Peyer's patch (tissue), 4 donors: ENCODE measurements at places on chromosomes 4 and X. TPM values are rescaled to one million over a fixed set of nuclear protein-coding genes. Genes with fewer than 3 reads are reported as not detected.

DNA sequence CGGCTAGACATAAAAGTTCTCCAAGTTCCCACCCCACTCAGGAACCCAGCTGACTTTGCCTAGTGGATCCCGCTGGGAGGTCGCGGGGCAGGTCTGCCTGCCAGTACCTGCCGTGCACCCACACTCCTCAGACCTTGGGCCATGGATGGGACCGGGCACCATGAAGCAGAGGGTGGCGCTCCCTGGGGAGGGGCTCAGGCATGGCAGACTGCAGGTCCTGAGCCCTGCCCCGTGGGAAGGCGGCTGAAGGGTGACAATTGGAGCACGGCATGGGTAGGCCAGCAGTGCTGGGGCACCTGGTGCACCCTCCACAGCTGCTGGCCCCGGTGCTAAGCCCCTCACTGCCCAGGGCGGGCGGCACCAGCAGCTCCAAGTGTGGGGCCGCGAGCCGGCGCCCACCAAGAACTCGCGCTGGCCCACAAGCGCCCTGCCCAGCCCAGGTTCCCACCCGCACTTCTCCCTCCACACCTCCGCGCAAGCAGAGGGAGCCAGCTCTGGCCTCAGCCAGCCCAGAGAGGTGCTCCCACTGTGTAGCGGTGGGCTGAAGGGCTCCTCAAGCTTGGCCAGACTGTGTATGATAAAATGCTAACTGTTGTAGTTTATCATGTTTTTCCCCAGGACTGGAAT is 63.1 kb downstream of the UGT2A2 start:
- no peak for DNase-seq

DNA sequence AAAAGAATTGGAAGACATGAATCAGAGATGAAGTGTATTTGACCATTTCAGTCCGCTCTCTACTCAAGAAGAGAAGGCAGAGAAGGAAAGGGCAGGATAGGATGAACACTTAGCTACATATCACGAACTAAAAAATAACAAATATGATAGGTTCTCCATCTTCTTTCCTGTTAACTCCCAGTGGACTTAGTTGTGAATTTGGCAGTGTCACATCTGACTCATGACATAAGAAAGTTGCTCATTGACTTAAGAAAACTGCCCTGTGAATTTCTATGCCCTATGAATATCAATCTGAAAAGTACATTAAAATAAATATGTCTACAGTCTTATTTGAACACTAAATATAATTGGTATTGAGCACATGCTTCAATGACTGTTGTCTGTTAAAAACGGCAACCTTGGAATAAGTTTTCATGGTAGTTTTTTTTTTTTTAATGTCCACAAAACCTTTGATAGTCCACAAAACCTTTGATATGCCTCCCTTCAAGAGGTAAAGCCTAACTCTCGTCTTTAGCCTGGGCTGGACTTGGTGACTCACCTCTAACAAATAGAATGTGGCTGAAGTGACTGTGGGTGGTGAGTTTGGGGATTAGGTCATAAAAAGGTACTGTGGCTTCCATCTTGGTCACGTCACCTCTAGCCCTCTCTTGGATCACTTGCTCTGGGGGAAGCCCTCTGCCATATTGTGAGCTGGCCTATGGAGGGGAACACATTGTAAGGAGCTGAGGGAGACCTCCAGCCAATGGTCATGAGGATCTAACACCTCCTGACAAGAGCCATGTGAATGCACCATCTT is 184.7 kb upstream of the S100G start:
- DNase-seq = no peak

- DNase-seq = no peak
Observed at GRCh38 chr4:14167876-14168510, 540.5 kb upstream of the BOD1L1 start.

DNA sequence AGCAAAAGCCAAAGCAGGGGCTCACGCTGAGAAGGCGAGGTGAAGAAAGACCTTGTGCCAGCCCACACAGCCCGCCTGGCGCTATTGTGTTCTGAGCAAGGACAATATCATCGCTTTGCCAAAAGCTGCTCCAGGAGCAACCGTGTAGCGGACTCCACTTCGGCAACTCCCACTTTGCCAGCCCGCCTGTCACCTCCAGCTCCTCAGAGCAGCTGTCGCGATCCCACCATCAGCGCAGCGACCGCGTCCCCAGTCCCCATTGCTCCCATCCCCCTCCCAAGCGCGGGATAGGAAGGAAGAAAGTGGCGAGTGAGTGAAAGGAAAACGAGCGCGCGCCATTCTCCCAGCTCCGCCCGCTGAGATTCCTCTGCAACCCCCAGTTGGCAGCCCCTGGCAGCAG is 759 bp downstream of the ZC4H2 start:
- DNase-seq = peak; percentile 55

DNA sequence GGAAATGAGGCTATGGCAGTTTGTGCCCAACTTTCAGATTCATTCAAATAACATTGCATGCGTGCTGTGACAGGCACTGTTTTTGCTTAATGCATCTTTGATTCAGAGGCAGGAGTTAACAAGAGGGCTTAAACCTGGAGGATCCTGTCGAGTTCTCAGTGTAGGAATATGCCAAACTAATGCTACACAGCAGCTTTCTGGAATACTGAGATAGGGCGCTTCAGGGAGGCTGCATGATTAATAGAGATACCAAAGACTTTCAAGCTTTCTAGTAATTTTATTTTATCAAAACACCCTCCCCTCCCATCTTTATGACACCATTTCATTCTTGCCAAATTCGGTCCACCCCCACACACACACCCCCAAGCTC is 636 bp upstream of the TIMM8A start:
- DNase-seq = no peak

DNA sequence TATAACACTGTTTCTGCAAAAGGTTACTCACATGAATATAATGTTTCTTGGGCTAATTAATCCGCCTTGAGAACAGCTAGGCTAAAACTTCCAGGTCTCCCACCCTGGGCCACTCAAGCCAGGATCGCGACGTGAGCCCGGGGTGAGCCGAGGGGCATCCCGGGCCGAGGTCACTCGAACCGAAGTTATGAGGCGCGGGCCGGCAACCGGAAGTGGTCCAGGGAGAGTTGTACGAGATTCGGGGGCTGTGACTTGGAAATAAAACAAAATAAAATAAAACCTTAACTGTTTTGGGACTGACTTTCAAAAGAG is 317 bp downstream of the CMC4 start:
- DNase-seq = no peak

- DNase-seq = no peak
Observed at GRCh38 chr4:40632080-40632479, 2.4 kb upstream of the RBM47 start.

GRCh38 chr4:1447676-1448588 is 41.7 kb upstream of the NKX1-1 start:
- DNase-seq = peak; percentile 32

DNA sequence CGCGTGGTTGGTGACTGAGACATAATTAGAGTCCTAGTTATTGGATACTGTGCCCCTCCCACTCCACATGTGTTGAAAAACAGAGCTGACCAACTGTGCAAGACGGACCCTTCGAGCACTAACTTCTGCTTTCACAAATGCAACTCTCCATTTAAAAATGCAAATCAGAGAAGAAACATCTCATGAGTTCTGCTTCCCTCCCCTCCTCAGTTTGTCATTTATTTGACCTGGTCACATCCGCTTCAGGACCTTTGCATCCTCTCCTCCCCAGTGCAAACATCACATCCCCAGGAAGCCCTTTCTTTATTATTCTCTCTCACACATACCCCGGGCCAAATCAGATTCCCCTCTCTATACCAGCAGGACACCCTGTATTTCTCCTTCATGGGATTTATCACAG is 38.1 kb upstream of the NOCT start:
- peak; percentile 53 for DNase-seq

- DNase-seq = no peak
Observed at GRCh38 chrX:13383907-13384306, 64.1 kb upstream of the ATXN3L start.

DNA sequence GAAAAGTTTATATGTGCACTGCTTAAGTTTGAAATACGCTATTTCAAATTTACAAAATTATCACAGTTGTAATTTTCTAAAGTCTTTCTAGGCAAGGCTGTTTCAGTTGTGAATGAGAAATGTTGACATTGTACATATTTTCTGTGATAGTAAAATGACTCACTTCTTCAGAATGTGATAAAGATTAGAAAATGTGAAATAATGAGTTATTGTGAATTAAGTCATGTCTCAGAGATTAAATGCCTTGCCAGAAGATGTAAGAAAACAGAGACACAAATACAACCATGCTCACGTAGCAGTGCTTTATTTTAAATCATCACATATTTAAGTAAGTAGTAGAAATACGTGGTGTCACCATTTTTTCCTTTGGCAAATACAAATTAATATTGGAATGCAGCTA is 768 bp downstream of the CLCN4 start:
- DNase-seq = no peak

DNA sequence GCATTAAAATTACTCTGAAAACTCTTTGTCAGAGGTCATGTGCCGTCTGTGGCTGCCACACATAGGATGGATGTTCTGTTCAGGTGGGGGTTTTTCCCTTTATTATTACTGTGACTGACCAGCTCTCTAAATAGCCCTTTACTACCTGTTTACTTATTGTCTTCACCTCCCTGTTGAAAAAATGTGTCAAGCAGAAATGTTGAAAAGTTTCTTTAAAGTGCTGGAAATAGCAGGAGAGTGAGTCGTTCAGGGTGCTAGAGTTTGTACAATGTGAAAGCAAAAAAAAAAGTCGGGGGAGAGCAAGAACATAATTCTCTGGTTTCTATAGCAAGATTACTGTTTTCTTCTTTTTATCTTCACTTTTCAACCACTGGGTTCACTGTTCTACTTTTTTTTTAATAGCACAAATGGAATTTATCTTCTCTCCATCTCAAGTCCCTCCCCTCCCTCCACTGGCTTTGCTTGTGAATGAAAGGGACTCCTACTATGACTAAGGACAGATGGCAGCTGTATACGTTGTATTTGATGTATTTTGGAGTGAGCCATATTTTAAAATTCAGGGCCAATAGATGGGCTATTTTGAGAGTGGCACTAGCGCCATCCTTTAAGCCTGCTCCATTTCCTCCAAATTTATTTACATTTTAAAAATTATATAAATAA is 33.3 kb downstream of the ARX start:
- no peak for DNase-seq

GRCh38 chrX:119698845-119699244 is 5.9 kb upstream of the SEPTIN6 start:
- no peak for DNase-seq

DNA sequence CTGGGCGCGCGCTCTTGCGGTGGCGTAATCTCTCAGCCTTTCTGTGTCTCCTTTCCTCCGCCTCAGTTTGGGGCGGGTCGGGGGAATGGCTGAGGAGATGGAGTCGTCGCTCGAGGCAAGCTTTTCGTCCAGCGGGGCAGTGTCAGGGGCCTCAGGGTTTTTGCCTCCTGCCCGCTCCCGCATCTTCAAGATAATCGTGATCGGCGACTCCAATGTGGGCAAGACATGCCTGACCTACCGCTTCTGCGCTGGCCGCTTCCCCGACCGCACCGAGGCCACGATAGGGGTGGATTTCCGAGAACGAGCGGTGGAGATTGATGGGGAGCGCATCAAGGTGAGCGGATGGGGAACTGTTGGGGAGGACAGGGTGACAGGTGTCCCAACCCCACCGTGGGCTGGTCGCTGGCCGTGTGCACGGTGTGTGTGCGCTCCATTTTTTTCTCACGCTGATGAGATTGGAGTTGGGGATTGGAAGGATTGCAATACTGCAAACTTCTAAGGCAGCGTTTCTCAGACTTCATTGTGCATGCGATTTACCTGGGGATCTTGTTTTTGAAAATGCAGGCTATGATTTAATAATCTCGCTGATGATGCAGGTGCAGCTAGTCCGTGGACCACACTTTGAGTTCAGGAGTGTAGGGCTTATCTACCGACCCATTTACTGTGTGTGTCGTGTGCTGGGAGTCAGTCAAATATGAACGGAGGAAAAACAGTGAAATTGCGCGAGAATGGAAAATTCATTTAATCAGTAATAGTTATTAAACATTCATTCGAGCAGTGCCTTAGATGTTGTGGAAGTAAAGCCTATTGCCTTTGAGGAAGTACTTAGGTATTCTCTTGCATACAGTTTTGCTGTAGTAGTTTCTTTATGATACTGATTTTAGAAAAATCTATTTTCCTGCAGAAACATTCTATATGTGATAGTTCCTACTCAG is at the start of gene RAB33B:
TSS of gene RAB33B (plus strand) at position 11 of the 935 bp plus-strand sequence. CDS start at position 86, 75 bp downstream.
- no peak for DNase-seq

DNA sequence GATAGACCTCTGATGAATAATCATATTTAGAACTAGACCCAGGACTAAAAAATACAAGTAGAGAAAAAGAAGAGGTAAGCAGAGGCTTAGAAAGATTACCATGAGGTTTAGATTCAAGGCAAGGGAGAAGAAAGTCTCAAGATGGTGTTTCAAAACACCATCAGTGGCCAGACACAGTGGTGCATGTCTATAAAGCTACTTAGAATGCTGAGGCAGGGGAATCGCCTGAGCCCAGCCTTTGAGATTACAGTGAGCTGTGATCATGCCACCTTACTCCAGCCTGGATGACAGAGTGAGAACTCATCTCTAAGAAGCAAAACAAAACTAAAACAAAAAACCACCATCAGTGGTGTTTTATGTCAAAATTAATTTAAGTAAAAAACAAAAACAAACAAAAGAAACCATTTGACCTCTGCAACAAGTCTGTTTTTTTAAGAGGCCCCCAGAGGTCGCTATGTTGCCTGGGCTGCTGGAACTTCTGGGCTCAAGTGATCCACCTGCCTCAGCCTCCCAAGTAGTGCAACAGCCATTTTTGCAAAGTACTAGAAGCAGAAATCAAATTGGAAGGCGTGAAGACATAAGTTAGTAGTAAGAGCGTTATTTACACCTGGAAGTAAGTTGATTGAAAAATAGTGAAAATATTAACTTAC is 784.3 kb downstream of the ADGRL3 start:
- no peak for DNase-seq

GRCh38 chr4:7343081-7343655 is 91.6 kb downstream of the PSAPL1 start:
- DNase-seq = no peak

GRCh38 chr4:16065066-16065465 is 18.8 kb downstream of the PROM1 start:
- no peak for DNase-seq

DNA sequence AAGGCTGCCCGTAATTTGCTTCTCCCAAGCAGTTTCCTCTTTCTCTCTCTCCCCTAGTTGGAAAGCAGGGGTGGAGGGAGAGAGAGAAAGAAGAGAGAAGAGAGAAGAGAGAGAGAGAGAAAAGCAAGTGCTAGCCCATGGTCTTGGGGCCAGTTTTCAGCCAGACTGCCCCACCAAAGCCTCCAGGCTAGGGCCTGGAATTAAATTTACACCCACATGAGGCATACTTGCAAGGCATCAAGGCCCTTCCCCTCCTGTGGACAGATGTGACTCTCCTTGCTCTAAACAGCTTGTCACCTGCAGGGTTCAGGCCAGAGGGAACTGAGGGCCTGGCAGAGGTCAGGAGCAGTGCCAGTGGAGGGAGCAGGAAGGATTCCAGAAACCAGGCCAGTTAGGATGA is 1.7 kb upstream of the CXCR3 start:
- DNase-seq = no peak

- DNase-seq = no peak
Observed at GRCh38 chrX:18491587-18492340, 66.4 kb downstream of the CDKL5 start.

GRCh38 chrX:39912126-39912525 is 185.6 kb downstream of the BCOR start:
- no peak for DNase-seq

PLP1 gene
- 3.6 TPM for total RNA-seq

SHOX gene
- total RNA-seq = not detected

GPR82 gene
- 0.88 TPM for total RNA-seq

CT45A1 gene
- total RNA-seq = not detected

FOXP3 gene
- total RNA-seq = not detected

TMPRSS11A gene
- not detected for total RNA-seq

MRPS18C gene
- 30.8 TPM for total RNA-seq

FAM184B gene
- total RNA-seq = not detected
